PC-3 (cell line): ENCODE measurements at places on chromosomes 13 and 19. TPM values are rescaled to one million over a fixed set of nuclear protein-coding genes. Genes with fewer than 3 reads are reported as not detected.
A peak's percentile ranks its signal among the peaks of the same experiment; 100 is the strongest.

DNA sequence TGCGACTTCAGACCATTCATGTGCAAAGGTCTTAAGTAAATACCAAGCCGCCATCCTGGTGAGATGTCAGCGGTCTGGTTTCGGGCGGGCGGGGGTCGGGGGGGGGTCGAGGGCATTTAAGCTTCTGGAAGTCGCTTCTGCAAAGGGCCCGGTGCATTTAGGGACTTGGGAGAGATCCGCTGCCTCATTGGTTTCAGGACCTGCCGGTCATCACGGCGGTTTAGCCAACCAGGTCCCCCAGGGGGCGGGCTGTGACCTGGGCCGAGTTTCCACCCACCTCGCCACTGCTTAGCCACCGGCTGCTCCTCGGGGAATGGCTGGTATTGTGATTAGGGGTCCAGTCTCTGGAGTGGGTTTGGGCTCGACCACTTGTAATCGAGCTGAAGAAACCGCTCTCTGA lies 7.8 kb downstream of the ANKLE1 start:
- no peaks in the 10 kb centered on the region for H3K27me3 ChIP-seq
- H3K36me3 ChIP-seq = 0 out of 2 replicates have a peak, but pooled peaks cover 5% of the 10 kb centered on the region
- DNase-seq = peak; percentile 24
- no peaks in the 10 kb centered on the region for H3K4me1 ChIP-seq
- H3K27ac ChIP-seq = no peak overlapping the region
- H3K4me3 ChIP-seq = no peak overlapping the region

DNA sequence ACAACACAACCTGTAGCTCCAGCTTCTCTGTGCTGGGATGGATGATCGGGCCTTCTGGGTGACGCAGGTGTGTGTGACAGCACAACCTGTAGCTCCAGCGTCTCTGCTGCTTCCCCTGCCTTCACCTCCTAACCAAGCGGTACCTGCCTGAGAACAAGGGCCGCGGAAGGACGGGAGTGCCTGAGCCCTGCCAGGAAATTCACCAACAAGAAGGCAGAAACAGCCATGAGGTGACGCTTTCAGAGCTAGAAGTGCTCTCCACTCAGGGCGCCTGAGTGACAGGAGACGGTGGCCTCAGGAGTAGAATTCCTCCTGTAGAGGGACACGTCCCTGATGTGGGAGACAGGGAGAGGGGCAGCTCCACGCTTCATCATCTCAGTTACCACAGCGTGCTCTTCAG lies 17.4 kb downstream of the ZNF331 start:
- DNase-seq = no peak
- H3K4me1 ChIP-seq = peaks cover 6% of the 10 kb centered on the region; the same call in 1 of the 2 replicates
- peaks cover 35% of the 10 kb centered on the region for H3K36me3 ChIP-seq
- no peak overlapping the region for H3K27ac ChIP-seq
- no peaks in the 10 kb centered on the region for H3K27me3 ChIP-seq
- H3K4me3 ChIP-seq = no peak overlapping the region

DNA sequence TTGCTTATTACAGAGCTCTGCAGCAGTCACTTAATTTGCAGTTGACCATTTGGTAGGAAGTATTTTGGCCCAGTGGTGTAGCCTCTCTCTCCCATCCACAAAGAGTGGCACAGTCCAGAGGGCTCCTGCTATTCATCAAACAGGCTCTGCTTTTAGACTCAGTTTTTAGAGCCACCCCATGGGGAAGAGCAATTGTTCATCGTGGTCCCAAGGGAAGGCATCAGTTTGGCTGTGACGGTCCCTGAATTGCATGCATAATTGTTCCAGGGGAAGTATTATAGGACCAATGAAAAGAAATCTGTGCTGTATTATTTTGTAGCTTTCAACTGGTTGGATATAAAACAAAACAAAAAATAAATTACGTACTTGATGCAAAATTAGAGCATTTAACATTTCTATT lies 799.0 kb downstream of the DACH1 start:
- H3K4me1 ChIP-seq = no peaks in the 10 kb centered on the region
- H3K27me3 ChIP-seq = no peaks in the 10 kb centered on the region
- no peaks in the 10 kb centered on the region for H3K36me3 ChIP-seq
- DNase-seq = no peak
- H3K27ac ChIP-seq = no peak overlapping the region
- no peak overlapping the region for H3K4me3 ChIP-seq

GRCh38 chr19:35901854-35902661 lies at the start of gene HCST:
TSS of gene HCST (plus strand) at chr19:35902529. CDS start at chr19:35902594, 65 bp downstream.
- no peak within 1 kb of the TSS for H3K27ac ChIP-seq
- H3K36me3 ChIP-seq = no peaks in the 10 kb centered on the region
- peaks cover 10% of the 10 kb centered on the region; the same call in 1 of the 2 replicates for H3K4me1 ChIP-seq

GRCh38 chr13:28581451-28581850 lies 77.5 kb upstream of the POMP start:
- DNase-seq = no peak
- H3K4me1 ChIP-seq = 0 out of 2 replicates have a peak, but pooled peaks cover 4% of the 10 kb centered on the region
- H3K27ac ChIP-seq = no peak overlapping the region
- H3K36me3 ChIP-seq = no peaks in the 10 kb centered on the region
- no peaks in the 10 kb centered on the region for H3K27me3 ChIP-seq

GRCh38 chr19:48351341-48351752 lies 12.4 kb downstream of the TMEM143 start:
- peak; percentile 67 for DNase-seq
- no peaks in the 10 kb centered on the region for H3K4me1 ChIP-seq
- no peaks in the 10 kb centered on the region for H3K27me3 ChIP-seq
- no peaks in the 10 kb centered on the region for H3K36me3 ChIP-seq
- H3K27ac ChIP-seq = no peak overlapping the region

- H3K27me3 ChIP-seq = no peaks in the 10 kb centered on the region
- no peak overlapping the region for H3K4me3 ChIP-seq
- peak; percentile 48 for DNase-seq
- no peaks in the 10 kb centered on the region for H3K4me1 ChIP-seq
- H3K27ac ChIP-seq = 0 out of 2 replicates have a peak overlapping the region, but pooled peaks have one; percentile 11
Observed at GRCh38 chr13:103188713-103189326, 122.6 kb upstream of the SLC10A2 start.

DNA sequence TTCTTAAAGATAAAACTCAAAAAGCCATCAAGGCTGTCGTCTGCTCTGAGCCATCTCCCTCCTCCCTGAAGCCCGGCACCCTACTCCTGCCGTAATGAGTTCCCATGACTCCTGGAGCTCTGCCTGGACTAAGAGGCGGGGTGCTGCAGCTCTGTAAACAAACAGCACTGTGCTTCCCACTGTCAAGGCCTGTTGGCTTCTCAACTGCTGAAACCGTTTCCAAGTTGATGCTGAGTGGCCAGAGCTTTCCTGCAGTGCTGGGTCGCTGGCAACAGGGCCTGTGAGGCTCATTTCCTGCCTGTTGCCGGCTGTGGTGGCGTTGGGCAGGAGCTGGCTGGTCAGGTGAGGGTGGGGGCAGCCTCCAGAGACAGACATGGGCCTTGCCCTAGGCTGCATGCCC lies 26.7 kb upstream of the ISYNA1 start:
- DNase-seq = peak; percentile 49
- H3K27ac ChIP-seq = peak overlapping the region; percentile 14; the same call in 1 of the 2 replicates
- H3K27me3 ChIP-seq = no peaks in the 10 kb centered on the region
- no peak overlapping the region for H3K4me3 ChIP-seq
- peaks cover 41% of the 10 kb centered on the region for H3K4me1 ChIP-seq

SPPL2B gene
- 28.6 and 32.2 TPM in 2 replicates for total RNA-seq

LPAR2 gene
- total RNA-seq = 26.6 and 31.0 TPM in 2 replicates
